ENCODE measurements at places on chromosomes 11 and 22. TPM values are rescaled to one million over a fixed set of nuclear protein-coding genes. Genes with fewer than 3 reads are reported as not detected.

- DNase-seq = no peak
Measured at GRCh38 chr11:115912484-115912945, 408.3 kb upstream of the CADM1 start.

DNA sequence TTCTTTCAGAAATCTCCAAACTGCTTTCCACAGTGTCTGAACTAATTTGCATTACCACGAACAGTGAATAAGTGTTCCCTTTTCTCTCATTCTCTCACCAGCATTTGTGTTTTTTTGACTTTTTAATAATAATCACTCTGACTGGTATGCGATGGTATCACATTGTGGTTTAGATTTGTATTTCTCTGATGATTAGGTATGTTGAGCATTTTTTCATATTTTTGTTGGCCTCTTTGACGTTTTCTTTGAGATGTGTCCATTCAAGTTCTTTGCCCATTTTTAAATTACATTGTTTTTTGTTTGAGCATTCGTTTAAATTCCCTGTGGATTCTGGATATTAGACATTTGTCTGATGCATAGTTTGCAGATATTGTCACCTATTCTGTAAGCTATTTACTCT is 1639.6 kb upstream of the TENM4 start:
- no peak for DNase-seq

GRCh38 chr11:65425105-65425970 is 2.7 kb downstream of the NEAT1 start:
- peak; percentile 75 for DNase-seq

The CASP1 gene
- 79.4 TPM for total RNA-seq

- no peak for DNase-seq
Measured at GRCh38 chr11:771617-772204, 5.6 kb downstream of the GATD1 start.

The CAPN1 gene
- total RNA-seq = 93.6 TPM

- no peak for DNase-seq
Measured at GRCh38 chr11:12029738-12030363, 21.4 kb upstream of the DKK3 start.
